ENCODE measurements at places on chromosomes 2 and 18.

DNA sequence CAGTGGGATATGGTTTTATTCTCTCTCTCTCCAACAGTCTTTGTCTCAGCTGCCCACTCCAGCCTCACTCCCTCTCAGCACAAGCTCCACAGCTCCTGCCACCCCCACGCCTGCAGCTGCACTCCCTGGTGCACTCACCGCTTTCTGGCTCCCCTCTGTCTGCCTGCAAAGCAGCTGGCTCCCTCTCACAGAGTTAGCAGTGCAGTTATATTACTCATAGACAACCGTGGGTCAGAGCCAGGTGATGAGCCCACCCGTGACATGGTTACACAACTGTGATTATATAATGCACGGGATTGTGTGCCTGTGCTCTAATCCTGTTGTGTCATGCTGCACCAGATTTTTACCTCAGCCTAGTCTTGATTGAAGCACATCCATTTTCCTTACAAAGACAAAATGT lies 276.9 kb upstream of the CHAC2 start:
- no peak for DNase-seq

GRCh38 chr18:38948436-38948835 lies 1382.8 kb upstream of the CELF4 start:
- no peak for DNase-seq

GRCh38 chr18:55142410-55142809 lies 183.1 kb upstream of the CCDC68 start:
- no peak for DNase-seq

- DNase-seq = no peak
Observed at GRCh38 chr2:95361216-95361980, 41.1 kb upstream of the FAHD2A start.

DNA sequence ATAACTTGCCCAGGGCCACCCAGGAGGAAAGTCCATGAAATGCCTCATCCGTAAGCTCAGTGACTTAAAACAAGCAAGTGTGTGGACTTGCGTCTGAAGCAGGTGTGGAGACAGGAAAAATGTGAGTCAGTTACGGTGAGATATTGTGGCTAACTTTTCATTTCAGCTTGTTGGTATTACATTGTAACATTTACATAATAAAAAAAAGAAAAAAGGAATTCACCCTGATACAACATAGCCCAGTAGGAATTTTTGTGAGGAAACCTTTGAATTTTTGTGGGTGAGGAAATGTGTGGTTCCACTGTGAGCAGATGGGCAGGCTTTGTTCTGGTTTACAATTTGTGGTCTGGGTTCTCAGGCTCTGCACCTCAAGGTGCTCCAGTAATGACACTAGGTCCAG lies 33.7 kb upstream of the LYPD6B start:
- no peak for DNase-seq

DNA sequence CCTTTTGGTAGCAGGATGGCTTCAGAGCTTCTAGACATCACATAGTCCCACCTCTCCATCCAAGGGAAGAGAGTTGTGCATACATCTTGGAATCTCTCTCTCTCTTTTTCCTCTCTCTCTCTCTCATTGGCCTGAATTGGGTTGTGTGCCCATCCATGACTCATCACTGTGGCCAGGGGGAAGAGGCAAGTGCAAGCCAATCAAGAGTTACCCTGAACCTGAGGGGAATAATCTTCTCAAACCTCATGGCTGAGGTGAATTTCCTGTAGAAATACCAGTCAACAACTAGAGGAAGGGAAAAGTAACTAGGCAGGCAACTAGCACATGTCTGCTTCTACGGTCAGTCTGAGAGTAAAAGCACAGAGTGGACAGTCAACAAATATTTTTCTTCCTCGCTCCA lies 7.3 kb upstream of the CHN1 start:
- no peak for DNase-seq

- no peak for DNase-seq
Observed at GRCh38 chr2:152440049-152440448, 105.1 kb downstream of the FMNL2 start.

- DNase-seq = peak; percentile 64
Observed at GRCh38 chr2:235230821-235231601, 262.8 kb upstream of the AGAP1 start.

GRCh38 chr18:79510731-79511241 lies 115.1 kb downstream of the NFATC1 start:
- DNase-seq = no peak

- DNase-seq = no peak
Observed at GRCh38 chr2:74864728-74865722, 31.1 kb downstream of the HK2 start.

DNA sequence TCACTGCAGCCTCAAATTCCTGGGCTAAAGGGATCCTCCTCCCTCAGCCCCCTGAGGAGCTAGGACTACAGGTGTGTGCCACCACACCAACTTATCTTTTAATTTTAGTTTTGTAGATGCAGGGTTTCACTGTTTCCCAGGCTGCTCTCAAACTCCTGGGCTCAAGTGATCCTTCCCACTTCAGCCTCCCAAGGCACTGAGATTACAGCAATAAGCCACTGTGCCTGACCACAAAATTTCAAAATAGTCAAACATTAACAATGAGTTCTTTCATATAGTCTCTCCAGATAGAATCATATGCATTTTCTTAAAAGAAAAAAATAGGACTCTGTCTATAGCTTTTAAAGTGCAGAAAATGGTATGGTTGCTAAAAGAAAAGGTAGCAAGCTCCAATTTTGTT lies 24.9 kb upstream of the PID1 start:
- no peak for DNase-seq

- DNase-seq = no peak
Observed at GRCh38 chr2:38862476-38862875, 13.3 kb downstream of the DHX57 start.

Measured in NCI-H2029 treated with DMSO at 0.1 percent for 48 hours (cell line).